Subcutaneous preadipocyte (primary cell): ENCODE measurements at places on chromosomes 2 and 18. TPM values are rescaled to one million over a fixed set of nuclear protein-coding genes. Genes with fewer than 3 reads are reported as not detected.

FARP2 gene
- total RNA-seq = 39.7 and 55.9 TPM in 2 replicates

NTSR2 gene
- total RNA-seq = not detected in 2 replicates

MYL12A gene
- 352 and 359 TPM in 2 replicates for total RNA-seq

FZD7 gene
- 5.1 and 7.0 TPM in 2 replicates for total RNA-seq

DUSP19 gene
- 1.1 and 2.2 TPM in 2 replicates for total RNA-seq

KIF5C gene
- total RNA-seq = under 0.01 and 0.20 TPM in 2 replicates

KIF1A gene
- total RNA-seq = not detected in 2 replicates

DPP4 gene
- total RNA-seq = 214 and 266 TPM in 2 replicates

EML6 gene
- 4.0 and 4.1 TPM in 2 replicates for total RNA-seq

TWIST2 gene
- 113 and 115 TPM in 2 replicates for total RNA-seq

ZC3H8 gene
- total RNA-seq = 9.4 and 12.5 TPM in 2 replicates

ZBTB7C gene
- under 0.01 TPM in 2 replicates for total RNA-seq

TEKT4 gene
- not detected in 2 replicates for total RNA-seq
